ENCODE measurements at places on chromosomes 16 and 17. TPM values are rescaled to one million over a fixed set of nuclear protein-coding genes. Genes with fewer than 3 reads are reported as not detected.

The SMTNL2 gene
- not detected for total RNA-seq

The CACNB1 gene
- total RNA-seq = 25.7 TPM

The CIAPIN1 gene
- total RNA-seq = 67.4 TPM

The CD300A gene
- 50.3 TPM for total RNA-seq

The MGAT5B gene
- 4.4 TPM for total RNA-seq

The GAS7 gene
- total RNA-seq = not detected

The PITPNM3 gene
- total RNA-seq = 1.0 TPM

The PRKCB gene
- 79.4 TPM for total RNA-seq

The WDR81 gene
- total RNA-seq = 59.3 TPM

The VWA3A gene
- 0.32 TPM for total RNA-seq

The ATXN7L3 gene
- total RNA-seq = 128 TPM

The SSTR5 gene
- not detected for total RNA-seq

The SYNGR3 gene
- total RNA-seq = 20.8 TPM

The TNFRSF13B gene
- total RNA-seq = not detected

The NGFR gene
- total RNA-seq = 0.17 TPM

The SDK2 gene
- total RNA-seq = 3.9 TPM

The TXNDC11 gene
- 55.3 TPM for total RNA-seq

The TLCD3B gene
- 1.4 TPM for total RNA-seq

The SLC38A8 gene
- total RNA-seq = not detected

The TNFRSF17 gene
- total RNA-seq = not detected

The ASPHD1 gene
- 0.17 TPM for total RNA-seq

The EME1 gene
- 15.8 TPM for total RNA-seq

The ZACN gene
- not detected for total RNA-seq

The SPOP gene
- total RNA-seq = 72.2 TPM

The KRT28 gene
- not detected for total RNA-seq

The CDH1 gene
- 1.3 TPM for total RNA-seq

The LITAFD gene
- total RNA-seq = not detected

The KRT33A gene
- not detected for total RNA-seq

The ANKFY1 gene
- 90.9 TPM for total RNA-seq

The TRIM65 gene
- total RNA-seq = 32.7 TPM

The ACE gene
- 16.0 TPM for total RNA-seq

The RNF151 gene
- total RNA-seq = not detected

The CCL8 gene
- not detected for total RNA-seq

The KRT35 gene
- total RNA-seq = not detected

The PERCC1 gene
- not detected for total RNA-seq

All from T-helper 1 cell treated with Interleukin-12 subunit alpha and Interleukin-12 subunit beta and Interleukin-4 antibody, amounts not matched to agents 30 ng/mL and 1 ng/mL, for 36 hours (primary cell).